Occipital lobe (tissue), 3 donors: ENCODE measurements at places on chromosomes 1 and 21. TPM values are rescaled to one million over a fixed set of nuclear protein-coding genes. Genes with fewer than 3 reads are reported as not detected.

The CD1B gene
- total RNA-seq: not detected

DNA sequence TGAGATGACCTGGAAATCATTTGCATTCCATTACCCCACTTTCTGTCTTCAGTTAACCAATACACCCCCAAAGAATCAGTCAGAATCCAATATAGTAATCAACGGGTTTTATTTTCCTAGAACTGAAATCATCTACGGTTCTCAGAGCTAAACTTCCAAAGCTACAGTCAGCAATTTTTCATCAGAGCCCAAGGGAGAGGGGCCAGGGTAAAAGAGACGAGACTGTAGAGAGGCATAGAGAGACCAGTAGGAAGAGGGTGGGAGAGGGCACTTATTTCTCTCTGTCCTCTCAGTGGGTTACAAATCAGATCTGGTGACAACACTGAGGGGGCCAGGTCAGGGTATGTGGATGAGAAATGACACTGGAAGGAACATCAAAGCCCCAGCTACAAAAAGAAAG, 1.1 kb upstream of the MRPL24 start:
- DNase-seq: no peak

The KRTAP12-2 gene
- not detected for total RNA-seq

The TACSTD2 gene
- 0.16 TPM for total RNA-seq

- peak; percentile 34 for DNase-seq
These were observed 42.5 kb downstream of the LGR6 start for GRCh38 chr1:202235856-202236837.

GRCh38 chr1:71634159-71634558, 553.3 kb upstream of the ZRANB2 start:
- no peak for DNase-seq

The MPL gene
- not detected for total RNA-seq

- DNase-seq: no peak
These were observed 563.8 kb downstream of the PTPRU start for GRCh38 chr1:29800120-29800519.

- no peak for DNase-seq
These were observed 37.7 kb upstream of the COL6A1 start for GRCh38 chr21:45943630-45944540.

The LCE1F gene
- not detected for total RNA-seq

- no peak for DNase-seq
These were observed 38.0 kb downstream of the SPRTN start for GRCh38 chr1:231376101-231376500.

GRCh38 chr21:15730484-15731242, 881 bp downstream of the USP25 start:
- peak; percentile 43 for DNase-seq

GRCh38 chr1:18404460-18404859, 76.3 kb upstream of the KLHDC7A start:
- DNase-seq: no peak

GRCh38 chr1:91645031-91645430, 144.4 kb downstream of the CDC7 start:
- no peak for DNase-seq

The NBPF14 gene
- 9.4 TPM for total RNA-seq

- no peak for DNase-seq
These were observed 58.5 kb downstream of the FOXO6 start for GRCh38 chr1:41419584-41420295.

GRCh38 chr1:26791148-26791547, 3.4 kb downstream of the PIGV start:
- no peak for DNase-seq

The KCNT2 gene
- 50.1 TPM for total RNA-seq

DNA sequence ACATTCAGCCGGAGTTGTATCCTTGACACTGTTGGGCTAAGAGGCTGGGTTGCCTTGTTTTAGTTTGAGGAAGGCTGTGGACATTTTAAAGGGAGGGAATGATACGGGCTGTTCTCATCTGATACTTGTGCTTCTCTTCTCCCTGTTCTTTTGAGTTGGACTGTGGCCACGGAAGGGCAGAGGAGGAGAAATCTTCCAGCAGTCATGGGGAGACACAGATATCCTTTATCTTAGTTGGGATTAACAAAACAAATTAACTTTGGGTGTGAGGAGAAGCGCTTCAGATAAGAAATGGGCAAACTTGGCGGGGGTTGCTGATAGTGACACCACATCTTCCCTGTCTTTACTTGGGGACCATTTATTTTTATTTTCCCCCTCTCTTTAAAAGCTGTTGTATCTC, 138.8 kb downstream of the ROR1 start:
- no peak for DNase-seq

The INSRR gene
- total RNA-seq: 0.31 TPM

GRCh38 chr1:44698138-44698537, 23.6 kb downstream of the ARMH1 start:
- no peak for DNase-seq

The DCDC2B gene
- total RNA-seq: not detected

- no peak for DNase-seq
These were observed 22.0 kb downstream of the TSPAN2 start for GRCh38 chr1:115067161-115067859.

DNA sequence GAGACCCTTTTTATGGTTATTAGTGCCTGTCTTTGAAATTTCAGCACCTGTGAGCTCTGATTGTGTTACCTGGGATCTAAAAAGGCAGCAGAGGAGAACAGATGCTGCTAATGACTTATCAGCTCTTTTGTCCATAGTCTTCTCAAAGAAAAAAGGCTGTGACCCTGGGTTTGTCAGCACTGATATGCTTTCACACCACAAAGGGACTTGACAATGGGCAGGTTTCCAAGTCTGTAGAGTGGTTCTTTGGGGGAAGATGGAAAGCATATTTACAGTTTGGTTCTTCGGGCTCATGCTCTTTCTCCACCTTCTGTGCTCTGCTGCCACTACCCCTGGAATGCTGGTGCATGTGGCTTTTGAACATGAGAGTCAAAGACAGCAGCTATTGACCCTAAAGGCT, 32.0 kb downstream of the DNAJC6 start:
- no peak for DNase-seq

DNA sequence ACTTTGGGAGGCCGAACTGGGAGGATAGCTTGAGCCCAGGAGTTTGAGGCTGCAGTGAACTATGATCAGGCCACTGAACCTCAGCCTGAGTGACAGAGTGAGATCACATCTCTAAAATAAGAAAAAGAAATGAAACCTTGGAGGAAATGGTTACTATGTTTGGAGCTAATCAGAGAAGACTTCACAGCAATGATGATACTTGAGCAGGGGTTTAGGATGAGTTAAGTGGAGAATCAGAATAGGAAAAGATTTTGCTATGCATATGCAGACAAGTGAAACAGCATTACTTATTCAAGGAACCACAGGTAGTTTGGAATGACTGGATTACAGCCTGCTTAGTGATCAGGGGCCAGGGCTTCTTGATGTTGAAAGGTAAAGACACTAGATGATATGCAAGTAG, 1.3 kb upstream of the CD5L start:
- DNase-seq: no peak

GRCh38 chr1:63414691-63415365, 47.4 kb downstream of the ALG6 start:
- DNase-seq: no peak

GRCh38 chr1:61245696-61246400, 163.5 kb downstream of the NFIA start:
- no peak for DNase-seq

The RBM11 gene
- 16.2 TPM for total RNA-seq

- DNase-seq: no peak
These were observed 112.5 kb downstream of the NBPF12 start for GRCh38 chr1:147050654-147051053.

GRCh38 chr21:16115461-16115860, 385.7 kb downstream of the USP25 start:
- DNase-seq: no peak

- DNase-seq: no peak
These were observed 367.1 kb downstream of the PBX1 start for GRCh38 chr1:164926107-164926506.

The ANGPTL3 gene
- not detected for total RNA-seq

The C1orf232 gene
- total RNA-seq: not detected

GRCh38 chr21:42162831-42163510, 56.0 kb upstream of the ABCG1 start:
- no peak for DNase-seq

DNA sequence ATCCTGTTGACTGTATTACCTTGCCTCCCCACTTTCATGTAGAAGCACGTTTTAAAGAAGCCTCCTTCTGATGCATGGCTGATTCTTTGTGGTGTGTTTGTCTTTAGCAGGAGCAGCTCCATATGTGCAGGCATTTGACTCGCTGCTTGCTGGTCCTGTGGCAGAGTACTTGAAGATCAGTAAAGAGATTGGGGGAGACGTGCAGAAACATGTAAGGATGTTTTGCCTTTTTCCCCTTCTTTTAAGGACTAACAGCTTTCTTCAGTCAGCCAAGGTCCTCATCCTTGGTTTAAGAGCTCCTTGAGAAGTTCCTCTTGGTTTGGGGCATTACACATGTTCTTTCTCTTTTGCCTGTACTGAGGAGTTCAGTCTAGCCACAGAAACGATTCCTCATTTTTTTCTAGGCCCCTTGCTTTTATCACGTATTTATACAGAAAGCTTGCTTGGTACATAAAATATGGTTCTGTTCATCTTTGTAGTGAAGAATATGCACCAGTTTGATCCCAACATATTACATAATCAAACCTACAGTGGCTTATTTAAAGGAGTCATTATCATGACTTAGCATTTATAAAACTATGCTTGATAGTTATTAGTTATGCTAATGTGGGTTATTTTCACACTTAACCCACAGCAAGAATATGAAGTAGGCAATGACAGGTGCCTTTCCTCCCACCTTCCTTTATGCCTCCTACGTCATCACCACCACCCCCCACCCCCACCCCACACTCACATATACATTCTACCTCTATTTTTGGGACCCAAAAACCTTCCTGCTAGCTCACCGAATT, 19.6 kb downstream of the CAP1 start:
- DNase-seq: no peak

GRCh38 chr1:239575113-239575512, 188.7 kb downstream of the CHRM3 start:
- DNase-seq: no peak

GRCh38 chr1:7669559-7670311, 101.4 kb upstream of the VAMP3 start:
- peak; percentile 51 for DNase-seq

DNA sequence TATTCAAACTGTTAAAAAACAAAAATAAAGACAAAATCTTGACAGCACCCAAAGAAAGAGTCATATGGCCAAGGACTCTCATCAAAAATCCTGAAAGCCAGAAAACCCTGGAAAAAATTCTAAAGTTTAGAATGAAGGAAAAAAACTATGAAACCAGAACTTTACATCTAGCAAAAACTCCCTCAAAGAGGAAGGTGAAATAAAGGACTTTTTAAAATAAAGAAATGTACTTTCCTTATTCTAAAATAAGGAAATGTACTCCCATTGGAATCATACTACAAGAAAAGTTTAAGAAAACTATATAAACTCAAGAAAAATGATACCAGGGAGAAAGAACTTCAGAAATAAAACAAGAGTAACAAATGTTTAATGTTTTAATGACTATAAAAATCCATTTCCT, 206.3 kb downstream of the KCNT2 start:
- no peak for DNase-seq

The UBL4B gene
- total RNA-seq: not detected

DNA sequence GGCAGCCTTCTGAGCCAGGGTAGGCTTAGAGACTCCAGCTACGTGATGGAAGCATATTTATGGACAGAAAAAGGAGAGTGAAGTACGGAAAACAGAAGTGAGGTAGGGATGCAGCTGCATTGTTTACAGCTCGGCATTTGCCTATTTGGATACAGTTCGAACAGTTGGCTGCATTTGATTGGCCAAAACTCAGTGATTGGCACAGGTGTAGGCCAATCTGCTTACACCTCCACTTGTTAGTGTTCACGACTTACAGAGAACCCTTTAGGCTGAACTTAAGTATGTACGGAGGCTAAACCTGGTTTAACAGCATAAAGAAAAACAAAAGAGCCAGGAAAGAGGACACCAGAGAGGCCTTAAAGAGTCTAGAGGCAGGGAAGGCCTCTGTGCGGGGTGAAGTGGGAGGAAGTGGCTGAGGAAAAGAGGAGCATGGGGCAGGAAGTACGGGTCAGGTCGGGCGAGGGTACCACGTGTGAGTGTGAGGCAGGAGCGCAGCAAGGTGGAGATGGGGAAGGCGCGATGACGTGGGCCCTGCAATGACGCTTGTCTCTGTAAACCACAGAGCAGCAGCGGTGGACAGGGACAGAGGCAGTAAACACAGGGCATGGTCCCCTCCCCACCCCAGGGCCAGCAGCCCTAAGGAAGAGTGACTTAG, 32.0 kb downstream of the RSPH1 start:
- DNase-seq: no peak

DNA sequence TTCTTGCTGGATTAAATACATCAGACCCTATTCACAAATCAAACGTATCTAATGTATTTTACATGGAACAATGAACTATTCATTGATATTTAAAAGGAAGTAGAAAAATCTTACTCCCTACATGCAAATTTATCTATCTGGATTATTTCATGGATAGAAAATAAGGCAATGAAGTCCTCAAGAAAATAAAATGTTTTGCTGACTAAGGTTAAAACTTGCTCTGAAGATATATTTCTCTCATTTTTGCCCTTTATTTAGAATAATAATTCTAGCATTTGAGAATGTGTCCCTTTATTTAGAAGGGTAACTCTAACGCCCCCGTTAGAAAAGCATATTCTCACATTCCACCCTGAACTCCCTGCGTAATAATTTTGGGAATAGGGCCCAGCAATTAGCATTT, 627.0 kb upstream of the ZP4 start:
- no peak for DNase-seq

DNA sequence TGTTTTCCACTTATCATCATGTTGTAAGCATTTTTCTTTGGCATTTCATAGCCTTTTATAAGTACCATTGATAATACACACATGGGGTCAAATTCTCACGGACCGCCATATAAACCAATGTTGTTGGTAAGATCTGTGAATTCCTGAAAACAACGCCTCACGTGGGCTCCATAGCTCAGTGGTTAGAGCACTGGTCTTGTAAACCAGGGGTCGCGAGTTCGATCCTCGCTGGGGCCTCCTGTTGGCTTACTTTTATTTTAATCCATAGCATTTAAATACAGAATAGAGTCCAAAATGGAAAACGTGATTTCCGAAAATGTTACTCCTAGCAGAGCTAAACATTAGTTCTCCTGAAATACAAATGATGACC, 83.1 kb downstream of the HHIPL2 start:
- DNase-seq: peak; percentile 11

The ALPL gene
- total RNA-seq: 1.4 TPM

The CAMK1G gene
- total RNA-seq: 7.3 TPM

The CITED4 gene
- 0.62 TPM for total RNA-seq

DNA sequence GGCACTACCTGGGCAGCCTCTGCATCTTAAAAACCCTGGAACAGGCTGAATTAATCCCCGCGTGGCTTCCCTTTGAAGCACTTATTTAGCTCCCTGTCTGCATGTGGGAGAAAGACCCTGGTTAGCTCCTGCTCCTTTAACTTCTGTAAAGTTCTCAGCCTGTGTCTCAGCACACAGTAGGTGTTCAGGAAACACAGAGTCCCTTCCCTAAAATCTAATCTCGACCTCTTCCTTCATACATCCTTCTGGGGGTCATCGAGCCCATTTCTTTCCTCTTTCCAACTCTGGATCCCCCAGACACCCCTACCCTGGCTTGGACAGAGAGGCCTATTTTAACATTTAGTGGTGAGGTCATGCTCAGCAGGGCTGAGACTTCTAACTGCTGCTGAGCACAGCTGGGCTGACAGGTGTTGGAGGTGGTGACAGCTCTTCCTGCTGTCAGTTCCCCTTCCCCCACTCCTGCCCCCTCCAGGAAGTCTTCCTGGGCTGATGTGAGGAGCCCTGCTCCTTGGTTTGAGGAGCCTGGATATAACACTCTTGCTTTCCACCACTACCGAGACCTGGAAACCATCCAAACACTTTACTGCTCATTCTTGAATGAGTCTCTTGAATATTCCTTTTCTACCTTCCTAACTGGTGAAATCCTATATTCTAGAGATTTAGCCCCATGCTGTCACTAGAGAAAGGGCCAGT, 5.3 kb downstream of the E2F2 start:
- DNase-seq: no peak
